ENCODE measurements at places on chromosomes 11 and 22.

GRCh38 chr11:61922539-61922938 lies 5.2 kb upstream of the RAB3IL1 start:
- DNase-seq, result no peak

DNA sequence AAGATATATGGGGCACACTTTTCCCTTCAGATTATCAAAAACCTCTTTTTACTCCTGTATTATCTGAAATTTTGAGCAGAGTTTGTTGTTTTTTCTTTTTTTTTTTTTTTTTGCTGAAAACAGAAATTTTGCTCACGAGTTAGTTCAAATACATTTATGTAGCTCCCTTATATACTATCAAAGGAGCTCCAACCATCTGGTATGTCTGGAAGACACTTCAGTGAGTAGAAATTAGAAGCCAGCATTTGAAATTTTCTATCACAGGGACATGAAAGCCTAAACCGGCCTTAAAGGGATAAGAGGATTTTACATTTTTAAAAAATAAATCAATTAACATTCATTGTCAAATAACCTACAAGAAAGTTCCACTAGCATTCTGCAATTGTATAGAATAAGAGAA lies 73.3 kb downstream of the DDIAS start:
- DNase-seq, result no peak

GRCh38 chr11:5252192-5252918 lies 2.2 kb downstream of the HBG2 start:
- no peak for DNase-seq

- no peak for DNase-seq
These were observed 45.1 kb upstream of the OPCML start for GRCh38 chr11:133577403-133577802.

- DNase-seq, result no peak
These were observed 1047.3 kb upstream of the CNTN5 start for GRCh38 chr11:97973352-97973857.

- DNase-seq, result no peak
These were observed 44.9 kb downstream of the ATG16L2 start for GRCh38 chr11:72859126-72859525.

- no peak for DNase-seq
These were observed 27.3 kb upstream of the ASPHD2 start for GRCh38 chr22:26401726-26402125.

GRCh38 chr11:94533206-94533605 lies 10.5 kb upstream of the FUT4 start:
- DNase-seq, result no peak

- DNase-seq, result no peak
These were observed 307 bp upstream of the MRPL16 start for GRCh38 chr11:59810911-59811259.

DNA sequence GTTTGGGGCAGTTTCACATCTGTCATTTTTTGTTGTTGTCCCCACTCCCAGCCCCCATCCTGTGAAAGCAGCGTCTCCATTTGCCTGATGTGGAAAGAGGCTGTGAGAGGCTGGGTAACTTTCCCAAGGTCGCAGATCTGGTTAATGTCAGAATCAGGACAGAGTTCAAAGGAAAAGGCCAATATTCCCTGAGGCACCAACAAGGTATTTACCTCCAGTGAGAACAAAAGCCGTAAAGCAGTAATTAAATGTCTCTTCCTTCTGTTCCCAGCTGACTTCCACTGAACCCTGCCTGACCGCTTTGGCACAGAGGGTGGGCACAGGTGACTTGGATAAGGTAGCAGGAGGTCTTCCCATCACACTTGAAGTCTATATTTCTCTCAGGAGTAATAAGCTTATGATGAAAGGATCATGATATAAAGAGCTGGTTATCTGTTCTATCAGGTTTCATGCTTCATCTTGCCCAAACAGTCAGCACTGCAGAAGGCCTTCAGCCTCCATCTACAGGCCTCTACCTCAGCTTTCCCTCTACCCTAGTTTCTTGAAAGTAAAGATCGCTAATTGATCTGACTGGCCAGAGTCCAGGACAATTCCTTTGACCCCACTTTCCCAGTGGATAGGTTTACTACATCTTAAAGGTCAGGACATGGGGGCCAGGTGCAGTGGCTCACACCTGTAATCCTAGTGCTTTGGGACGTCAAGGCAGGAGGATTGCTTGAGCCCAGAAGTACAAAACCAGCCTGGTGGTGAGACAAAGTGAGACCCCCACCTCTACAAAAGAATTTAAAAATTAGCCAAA lies 9.4 kb downstream of the C11orf91 start:
- DNase-seq, result no peak

GRCh38 chr11:30045921-30046577 lies 29.2 kb upstream of the KCNA4 start:
- no peak for DNase-seq

GRCh38 chr11:128544471-128545051 lies 42.8 kb downstream of the ETS1 start:
- no peak for DNase-seq

GRCh38 chr11:68206211-68206610 lies 6.9 kb downstream of the KMT5B start:
- peak; percentile 68 for DNase-seq

DNA sequence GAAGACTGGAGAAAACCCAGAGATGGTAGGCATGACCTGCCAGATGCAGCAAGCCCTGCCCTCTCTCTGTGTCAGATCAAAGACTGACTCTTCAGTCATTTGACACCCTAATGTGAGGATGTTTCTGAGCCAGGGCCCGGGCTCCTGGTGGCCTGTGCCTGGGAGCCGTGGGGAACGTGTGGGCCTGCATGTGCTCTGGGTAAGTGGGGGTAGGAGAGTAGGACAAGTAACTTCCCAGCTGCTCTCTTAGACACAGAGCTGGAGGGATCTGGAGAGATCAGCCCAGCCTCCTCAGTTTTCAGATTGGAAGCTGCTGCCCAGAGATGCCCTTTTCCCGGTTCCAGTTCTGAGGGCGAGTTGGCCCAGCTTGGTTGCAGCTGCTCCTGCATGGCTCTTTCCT lies 110.8 kb downstream of the TEAD1 start:
- DNase-seq, result no peak

DNA sequence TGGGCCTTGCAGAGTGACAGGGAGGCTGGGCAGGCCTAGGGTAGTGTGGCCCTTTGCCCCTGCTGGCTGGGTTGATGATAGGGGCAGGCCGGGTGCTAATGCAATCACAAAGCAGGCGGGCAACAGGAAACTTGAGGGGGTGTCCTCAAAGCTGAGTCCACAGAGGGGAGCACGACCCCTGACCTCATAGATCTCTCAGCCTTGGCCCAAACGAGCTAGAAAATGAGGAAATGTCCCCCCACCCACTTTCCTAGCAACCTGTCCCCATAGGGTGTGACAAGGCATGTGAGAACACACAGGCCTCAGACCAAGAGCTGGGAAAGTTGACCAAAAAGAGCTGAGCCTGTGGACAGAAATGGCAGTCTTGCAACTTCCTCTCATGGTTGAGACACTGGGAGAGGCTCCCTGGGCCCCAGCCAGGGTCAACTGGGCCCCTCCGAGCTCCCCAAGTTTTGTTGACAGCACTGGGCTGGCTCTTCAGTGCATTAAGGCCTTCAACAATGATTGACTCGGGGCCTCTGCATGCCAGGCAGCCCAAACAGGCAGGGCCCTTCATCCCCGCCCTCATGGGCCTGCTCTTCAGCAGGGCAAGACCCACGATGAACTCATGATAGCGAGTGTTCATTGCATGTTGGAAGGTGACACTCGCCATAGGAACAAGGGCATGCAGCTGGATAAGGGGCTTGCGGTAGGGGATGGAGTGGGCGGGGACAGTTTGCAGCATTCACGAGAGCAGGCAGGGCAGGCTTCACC lies 9.8 kb upstream of the SPI1 start:
- no peak for DNase-seq

GRCh38 chr11:133339495-133340140 lies 192.7 kb downstream of the OPCML start:
- DNase-seq, result no peak

GRCh38 chr11:44784436-44784760 lies 57.6 kb downstream of the TSPAN18 start:
- no peak for DNase-seq

DNA sequence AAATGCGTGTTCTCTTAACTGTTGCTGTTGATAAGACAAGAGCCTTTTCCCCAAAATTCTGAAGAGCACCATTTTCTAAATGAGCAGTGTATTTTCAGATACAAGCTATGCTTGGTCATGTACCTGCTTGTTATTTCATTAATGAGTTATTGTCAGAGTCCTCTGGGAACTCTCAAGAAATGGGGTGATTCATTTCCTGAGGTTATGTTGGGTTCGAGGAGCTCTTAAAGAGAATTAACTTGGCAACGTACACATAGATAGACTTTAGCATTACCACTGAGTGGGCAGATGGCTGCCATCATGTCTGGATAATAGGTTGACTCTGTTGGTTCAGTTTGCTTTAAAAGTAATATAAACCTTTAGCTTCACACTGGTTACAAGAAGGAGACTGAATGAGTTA lies 87.9 kb upstream of the SORL1-AS1 start:
- no peak for DNase-seq

DNA sequence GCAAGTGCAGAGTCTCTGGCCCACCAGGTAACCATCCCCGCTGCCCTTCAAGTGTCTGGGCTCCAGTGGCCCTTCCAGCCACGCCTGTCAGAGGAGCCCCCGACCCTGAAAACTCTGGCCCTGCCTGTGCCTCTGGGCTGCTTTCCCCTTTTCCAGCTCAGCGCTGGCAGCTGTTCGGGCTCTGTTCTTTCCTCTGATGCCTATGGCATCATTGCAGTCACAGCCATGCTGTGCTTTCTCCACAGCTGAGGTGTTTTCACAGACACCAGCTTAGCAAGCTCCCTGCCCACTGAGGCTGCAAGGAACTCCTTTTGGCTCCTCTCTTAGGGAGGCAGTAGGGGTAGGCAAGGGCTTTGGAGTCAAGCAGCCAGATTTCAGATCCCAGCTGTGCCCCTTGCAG lies 21.2 kb downstream of the P2RX3 start:
- no peak for DNase-seq

DNA sequence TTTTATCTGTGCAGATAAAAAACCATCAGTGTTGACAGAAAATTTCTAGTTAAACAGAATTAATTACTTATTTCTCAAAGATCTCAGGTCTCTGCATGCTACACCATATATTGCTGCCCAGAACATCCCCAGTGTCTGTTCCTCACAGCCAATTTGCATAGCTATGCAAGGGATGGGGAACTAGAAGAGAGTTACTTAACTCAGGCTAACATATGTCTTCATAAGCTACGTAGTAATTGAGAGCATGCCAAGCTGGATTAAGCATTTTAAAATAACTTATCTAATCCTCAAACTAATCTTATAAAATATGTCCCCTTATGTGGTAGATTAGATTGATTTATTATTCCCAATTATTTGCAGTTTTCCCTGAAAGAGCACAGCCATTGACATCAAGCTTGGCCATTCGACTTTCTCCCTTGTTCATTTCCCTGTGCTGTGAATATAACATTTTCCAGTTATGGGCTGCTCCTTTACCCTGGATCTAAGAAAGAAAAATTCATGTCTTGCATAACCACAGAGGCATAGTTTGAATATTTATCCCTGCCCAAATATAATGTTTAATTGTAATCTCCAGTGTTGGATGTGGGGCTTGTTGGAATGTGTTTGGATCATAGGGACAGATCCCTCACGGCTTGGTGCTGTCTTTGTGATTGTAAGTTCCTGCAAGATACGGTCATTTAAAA lies 69.1 kb downstream of the C11orf87 start:
- DNase-seq, result no peak

DNA sequence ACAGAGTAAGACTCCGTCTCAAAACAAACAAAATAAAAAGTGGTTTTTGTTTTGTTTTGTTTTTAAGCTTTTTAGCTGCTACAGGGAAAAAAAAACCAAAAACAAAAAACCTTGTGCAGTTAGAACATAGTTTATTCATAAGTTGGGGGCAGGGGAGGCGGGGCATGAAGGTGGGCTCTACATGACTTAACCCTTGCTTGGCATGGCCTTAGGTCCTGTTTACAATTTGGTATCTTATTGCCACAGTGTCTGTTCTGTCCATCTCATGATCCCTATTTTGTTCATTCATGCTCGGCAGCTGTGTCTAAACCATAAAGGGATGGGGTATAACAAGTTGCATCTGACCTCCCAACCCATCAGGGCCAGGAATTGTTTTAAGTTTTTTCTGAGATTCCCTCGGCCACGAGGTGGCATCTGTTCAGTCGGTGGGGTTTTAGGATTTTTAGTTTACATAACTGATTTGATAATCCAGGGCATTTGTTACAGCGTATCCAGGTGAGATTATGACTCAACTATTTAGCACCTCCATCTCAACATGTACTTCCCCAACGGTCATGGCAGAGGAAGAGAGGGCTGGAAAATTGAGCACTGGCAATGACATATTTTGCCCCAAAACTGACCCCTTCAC lies 6.9 kb downstream of the AP5B1 start:
- DNase-seq, result peak; percentile 10

- DNase-seq, result no peak
These were observed 77.8 kb upstream of the SHISAL1 start for GRCh38 chr22:44390613-44390970.

GRCh38 chr11:129391821-129392220 lies 16.2 kb downstream of the BARX2 start:
- no peak for DNase-seq

DNA sequence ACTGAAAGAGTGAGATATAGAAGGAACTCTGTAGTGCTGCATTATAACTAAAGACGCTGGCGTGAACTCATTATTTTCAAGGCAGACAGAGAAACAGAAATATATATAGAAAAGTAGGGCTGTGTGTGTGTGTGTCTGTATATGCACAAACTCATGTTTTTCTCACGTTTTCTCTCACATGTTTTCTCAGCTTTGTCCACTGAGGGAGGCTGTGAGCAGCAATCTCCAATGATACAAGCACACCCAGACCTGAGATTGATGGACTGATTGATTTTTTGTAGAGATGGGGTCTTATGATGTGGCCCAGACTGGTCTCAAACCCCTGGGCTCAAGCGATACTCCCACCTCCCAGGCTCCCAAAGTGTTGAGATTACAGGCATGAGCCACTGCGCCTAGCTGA lies 122.5 kb downstream of the SERGEF start:
- no peak for DNase-seq

- no peak for DNase-seq
These were observed 9.7 kb downstream of the MAML2 start for GRCh38 chr11:96333191-96333719.

- peak; percentile 31 for DNase-seq
These were observed 25.6 kb downstream of the OR2AG2 start for GRCh38 chr11:6746086-6746618.

DNA sequence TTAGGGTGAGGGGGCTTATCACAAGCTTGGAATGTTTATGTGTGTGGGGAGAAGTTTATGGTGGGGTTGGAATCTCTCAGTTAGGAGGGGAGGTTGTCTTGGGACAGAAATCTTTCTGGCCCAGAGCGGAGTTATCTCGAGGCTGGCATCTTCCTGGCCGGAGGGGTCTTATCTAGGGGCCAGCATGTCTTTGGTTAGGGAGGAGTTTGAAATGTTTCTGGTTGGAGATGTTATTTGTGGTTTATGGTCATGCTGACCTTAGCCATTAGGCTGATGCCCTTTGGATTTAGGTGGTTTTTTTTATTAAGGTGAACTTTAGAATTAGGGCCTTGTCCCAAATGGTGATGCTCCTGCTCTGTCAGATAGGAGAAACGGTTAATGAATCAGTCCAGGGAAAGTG lies 7.9 kb upstream of the RBMXL2 start:
- no peak for DNase-seq

- no peak for DNase-seq
These were observed 46.3 kb upstream of the ALKBH3 start for GRCh38 chr11:43834286-43834685.

GRCh38 chr11:76615950-76616349 lies 54.6 kb downstream of the LRRC32 start:
- no peak for DNase-seq

- DNase-seq, result no peak
These were observed 8.1 kb upstream of the SRSF8 start for GRCh38 chr11:95058621-95059020.

Data from GM13977 (cell line).